ENCODE measurements at places on chromosomes 3 and 15.

- DNase-seq, result peak; percentile 69
These were observed at the start of gene LRRC2 for GRCh38 chr3:46566040-46566641. Gene LRRC2 (minus strand): TSS chr3:46566302. CDS start chr3:46551591, 14,711 bp downstream.

DNA sequence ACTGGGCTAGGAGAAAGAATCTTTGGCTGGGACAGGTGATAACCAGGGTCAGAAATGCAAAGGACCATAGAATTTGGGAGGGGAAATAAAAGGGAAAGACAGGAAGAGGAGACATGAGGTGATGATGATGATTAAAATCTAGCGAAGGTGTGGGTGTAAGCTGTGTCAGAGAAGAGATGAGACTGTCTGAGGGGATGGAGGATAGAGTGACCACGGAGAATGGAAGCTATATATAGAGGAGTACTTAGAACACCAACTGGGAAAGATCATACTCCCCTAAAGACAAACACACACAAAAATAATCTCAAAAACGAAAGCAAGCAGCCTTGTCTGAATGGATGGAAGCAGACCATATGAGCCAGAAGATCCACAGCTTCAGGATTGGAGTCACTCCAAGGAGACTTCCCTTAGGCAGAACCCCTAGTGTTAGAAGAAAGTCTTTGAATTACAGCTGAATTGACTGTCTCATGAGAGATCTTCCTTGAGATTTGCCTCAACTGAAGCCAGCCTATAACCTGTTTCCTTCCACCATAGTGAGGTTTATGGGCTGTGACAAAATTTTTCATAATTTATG lies 115.2 kb upstream of the DAZL start:
- peak; percentile 40 for DNase-seq

DNA sequence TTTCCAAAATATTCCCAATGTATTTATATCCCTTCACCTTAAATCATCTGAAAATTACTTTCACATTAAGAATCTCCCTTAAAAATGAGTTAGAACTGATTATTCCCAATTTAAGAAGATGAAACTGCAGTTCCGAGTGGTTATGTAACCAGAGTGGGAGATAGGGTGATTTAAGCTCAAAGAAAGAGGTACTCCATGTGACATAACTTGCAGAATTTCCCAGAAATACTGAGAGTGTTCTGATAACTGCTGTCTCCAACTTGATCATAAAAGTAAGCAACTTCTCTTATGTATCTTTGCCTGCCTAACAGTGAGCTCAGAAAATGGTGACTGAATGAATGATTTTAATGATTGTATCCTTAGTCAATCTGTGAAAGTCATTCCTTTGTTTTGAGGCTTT lies 32.3 kb downstream of the ARRDC4 start:
- no peak for DNase-seq

- DNase-seq, result no peak
These were observed 75.6 kb downstream of the LINGO1 start for GRCh38 chr15:77557144-77557543.

GRCh38 chr15:101346928-101347327 lies 51.9 kb upstream of the SNRPA1 start:
- no peak for DNase-seq

- DNase-seq, result no peak
These were observed 302.8 kb upstream of the TBC1D5 start for GRCh38 chr3:18044971-18045880.

DNA sequence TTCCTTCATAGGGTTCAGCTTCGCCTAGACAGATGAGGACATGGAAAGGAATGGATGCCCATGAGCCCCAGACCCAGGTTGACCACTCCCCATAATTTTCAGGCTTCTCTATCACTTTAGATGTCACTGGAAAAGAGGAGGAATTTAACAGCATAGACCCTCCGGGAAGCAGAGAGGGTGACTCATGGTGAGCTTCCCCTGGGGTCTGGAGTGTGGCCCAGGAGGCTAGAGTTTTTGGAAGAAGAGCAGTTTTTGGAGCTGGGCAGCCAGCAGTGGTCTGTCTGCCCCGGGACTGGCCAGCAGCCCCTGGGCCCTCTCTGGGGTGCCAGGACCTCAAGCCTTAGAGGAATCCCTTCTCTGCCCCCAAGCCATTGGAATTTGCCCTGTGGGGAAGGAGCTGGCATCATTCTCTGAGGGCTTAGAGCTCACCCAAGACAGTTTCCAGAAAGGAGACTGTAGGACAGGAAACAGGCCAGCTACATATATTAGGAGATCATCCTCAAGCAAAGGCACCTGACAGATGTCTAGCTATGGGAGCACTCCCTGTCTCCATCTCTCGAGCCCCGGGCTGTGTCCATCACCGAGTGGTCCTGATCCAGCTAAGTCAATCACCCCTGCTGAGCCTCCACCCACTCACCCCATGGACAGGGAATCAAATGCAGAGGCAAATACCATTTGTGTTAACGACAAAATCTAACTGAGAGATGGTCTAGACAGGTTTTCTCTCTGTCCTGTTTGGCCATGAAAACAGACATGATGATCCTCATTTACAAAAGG lies 67.3 kb downstream of the MEGF11 start:
- DNase-seq, result no peak

DNA sequence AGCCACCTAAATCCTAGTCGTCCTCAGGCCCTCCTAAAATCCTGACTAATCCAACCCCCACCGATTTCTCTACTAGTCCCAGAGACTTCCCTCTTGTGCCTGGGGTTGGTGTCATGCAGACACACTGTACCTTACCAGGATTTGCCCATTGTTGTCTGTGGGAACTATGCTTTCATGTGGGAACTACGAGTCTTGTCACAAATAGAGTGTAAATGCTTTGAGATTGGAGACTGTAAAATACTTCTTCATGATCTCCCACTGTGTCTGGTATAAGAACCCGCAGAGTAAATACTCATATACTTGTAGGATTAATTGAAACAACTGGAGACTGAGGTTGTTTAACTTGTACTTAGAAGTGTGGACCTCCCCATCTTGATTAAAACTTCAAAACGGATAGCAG lies 11.2 kb downstream of the B3GNT5 start:
- no peak for DNase-seq

DNA sequence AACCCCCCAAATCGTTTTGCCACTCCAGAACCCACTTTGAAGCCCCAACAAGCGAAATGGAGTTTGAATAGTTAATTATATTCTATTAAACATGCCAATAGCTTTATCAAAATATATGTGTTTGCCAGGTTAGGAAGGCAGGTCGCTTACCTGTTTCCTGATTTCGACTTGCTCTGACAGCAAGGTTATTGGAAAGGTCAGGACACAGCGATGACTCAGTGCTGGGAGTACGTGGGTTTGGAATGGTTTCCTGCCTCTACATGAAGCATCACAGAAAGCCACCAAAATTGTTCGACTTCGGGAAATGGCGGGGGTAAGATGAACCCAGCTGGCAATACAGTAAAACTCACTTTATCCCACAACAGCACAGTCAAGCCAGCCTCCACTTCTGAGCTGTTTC lies 135.6 kb upstream of the ABI3BP start:
- peak; percentile 8 for DNase-seq

DNA sequence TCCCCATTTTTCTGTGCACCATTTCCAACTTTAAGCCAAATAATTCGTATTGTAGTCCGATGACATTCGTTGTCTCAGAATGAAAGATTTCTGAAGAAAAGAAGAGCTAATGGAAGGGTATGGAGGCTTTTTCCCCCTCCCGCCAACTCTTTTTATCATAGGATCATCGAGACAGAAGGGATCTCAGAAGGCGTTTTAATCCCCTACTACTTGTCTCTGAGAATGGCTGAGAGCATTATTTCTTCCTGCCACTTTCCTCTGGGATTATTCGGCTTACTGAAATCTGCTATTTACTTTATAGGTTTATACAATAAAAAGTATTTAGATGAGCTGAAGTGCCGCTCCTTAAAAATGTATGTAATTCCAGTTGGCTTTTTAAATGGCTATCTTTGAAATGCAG lies 789.8 kb downstream of the EDEM1 start:
- no peak for DNase-seq

- peak; percentile 70 for DNase-seq
These were observed 24.3 kb downstream of the NXPE3 start for GRCh38 chr3:101803173-101803782.

- no peak for DNase-seq
These were observed 223.3 kb downstream of the RAP2B start for GRCh38 chr3:153385343-153385742.

GRCh38 chr15:59053482-59053881 lies 51.5 kb upstream of the CCNB2 start:
- DNase-seq, result no peak

GRCh38 chr15:72760590-72761260 lies 22.8 kb downstream of the ADPGK start:
- no peak for DNase-seq

GRCh38 chr3:43426388-43426787 lies 140.0 kb downstream of the SNRK start:
- DNase-seq, result no peak

DNA sequence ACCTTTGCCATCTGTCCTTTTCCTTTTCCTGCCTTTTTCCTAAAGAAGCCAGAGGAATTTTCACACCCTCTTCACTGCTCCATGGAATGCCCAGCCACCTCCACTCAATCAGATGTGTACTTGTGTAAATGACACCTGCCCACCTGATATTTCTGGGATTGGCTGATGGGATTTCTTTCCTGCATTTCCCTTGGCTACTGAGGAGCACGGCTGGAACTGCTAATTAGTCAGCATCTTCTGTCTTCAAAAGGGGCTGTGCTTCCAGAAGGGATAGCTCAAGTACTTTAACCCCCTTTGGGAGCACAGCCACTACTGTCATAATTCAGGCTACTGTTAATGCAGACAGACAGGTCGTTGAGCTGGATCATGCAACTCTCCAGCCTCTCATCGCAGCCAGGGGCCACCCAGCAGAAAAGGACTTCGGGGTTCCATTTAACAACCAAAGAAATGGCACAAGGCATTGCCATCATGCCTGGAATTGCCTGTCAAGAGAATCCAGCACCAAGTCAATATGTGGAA lies 38.6 kb downstream of the MGLL start:
- no peak for DNase-seq

DNA sequence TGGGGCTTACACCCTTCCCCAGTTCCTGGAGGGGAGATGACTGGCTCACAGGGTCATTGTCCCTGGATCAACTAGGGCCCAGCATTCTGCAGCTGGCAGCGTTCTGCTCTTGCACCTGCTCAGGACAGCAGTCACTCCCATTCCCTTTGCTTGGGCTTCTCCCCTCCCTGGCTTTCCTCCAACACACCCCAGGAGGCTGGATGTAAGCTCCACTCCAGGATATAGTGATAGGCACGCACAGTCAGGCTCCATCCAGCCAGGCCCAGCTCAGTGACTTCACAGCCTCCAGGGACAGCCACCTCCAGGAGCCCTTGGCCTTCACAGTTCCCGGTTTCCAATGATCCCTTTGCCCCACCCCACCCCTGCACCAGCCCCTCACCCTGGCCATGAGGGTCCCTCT lies 1.9 kb downstream of the SPTBN5 start:
- DNase-seq, result no peak

- no peak for DNase-seq
These were observed 82.9 kb downstream of the ARRDC4 start for GRCh38 chr15:98043160-98044014.

DNA sequence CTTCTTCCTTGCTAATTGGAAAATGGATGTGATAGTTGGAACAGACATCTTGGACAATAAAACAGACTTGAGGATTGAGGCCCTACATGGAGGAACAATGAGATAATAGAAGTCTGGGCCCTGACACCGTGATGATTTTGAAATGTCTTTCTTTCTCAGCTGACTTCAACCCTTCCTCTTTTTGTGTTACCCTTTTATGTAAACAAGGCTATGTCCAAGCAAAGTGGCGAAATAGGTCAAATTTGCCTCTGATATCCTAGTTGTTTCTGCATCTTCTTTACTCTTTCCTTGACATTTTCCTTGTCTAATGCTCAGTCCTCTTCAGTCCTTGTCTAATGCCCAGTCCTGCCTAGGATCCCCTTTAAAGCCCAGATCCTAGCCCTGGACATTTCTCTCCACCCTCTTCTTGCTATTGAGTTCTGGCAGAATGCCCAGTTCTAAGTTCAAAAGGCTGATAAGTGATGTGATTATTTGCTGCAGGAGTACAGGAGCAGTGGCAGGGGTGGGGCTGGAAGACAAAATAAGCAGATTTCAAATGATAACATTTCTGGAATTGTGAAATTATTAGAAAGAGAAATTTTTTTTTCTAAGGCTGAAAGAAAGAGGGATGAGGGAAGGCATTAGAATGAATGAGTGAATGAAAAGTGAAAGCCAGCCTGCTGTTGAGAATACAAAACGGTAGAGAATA lies 6.5 kb upstream of the VPS8 start:
- DNase-seq, result peak; percentile 21

- peak; percentile 74 for DNase-seq
These were observed 20.5 kb downstream of the FGD5 start for GRCh38 chr3:14839236-14839635.

- DNase-seq, result no peak
These were observed 58.7 kb downstream of the P2RY1 start for GRCh38 chr3:152893647-152894046.

GRCh38 chr15:98526094-98526493 lies 122.2 kb upstream of the IGF1R start:
- DNase-seq, result no peak

DNA sequence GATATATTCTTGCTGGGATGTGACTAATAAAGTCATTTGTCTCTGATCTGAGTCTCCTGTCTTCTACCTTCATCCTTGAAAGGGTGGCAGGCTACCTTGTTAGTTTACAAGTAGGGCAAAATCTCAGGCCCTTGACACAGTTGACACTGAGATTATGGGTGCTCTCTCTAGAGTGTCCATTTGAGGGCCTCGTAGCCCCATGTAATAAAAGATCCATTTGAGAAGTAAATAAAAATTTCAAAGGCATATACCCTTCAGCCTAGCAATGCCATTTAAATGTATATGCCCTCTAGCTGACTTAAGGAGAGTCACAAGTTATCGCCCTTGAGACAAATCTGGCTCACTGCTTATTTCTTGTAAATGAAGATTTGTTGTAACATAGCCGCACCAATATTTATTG lies 98.6 kb downstream of the TCF12 start:
- DNase-seq, result no peak

GRCh38 chr3:11167590-11167989 lies 13.3 kb downstream of the HRH1 start:
- DNase-seq, result no peak

DNA sequence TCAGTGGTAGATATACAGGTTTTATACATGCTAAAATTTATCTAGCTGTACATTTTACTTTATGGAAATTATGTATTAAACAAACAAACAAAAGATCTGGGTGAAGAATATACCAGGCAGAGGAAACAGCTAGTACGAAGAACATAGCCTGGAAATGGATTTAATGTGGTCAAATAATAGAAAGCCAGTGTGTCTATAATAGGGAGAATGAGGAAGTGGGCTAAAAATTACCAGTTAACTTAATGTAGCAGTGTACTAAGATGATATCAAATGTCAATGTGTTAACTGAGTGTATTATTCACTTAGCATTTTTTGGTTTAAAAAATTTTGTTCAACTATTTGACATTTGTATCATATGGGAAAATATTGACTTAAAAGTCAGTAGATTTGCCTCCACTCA lies 22.8 kb upstream of the SLC15A2 start:
- DNase-seq, result no peak

Measured in RPMI7951 (cell line).